Activated naive CD8-positive, alpha-beta T cell treated with anti-CD3 and anti-CD28 coated beads, Interleukin-2, amount 50 U/mL, for 24 hours (primary cell): ENCODE measurements at places on chromosomes 5 and 9.

GRCh38 chr5:59729357-59729756 lies 164.2 kb downstream of the PDE4D start:
- no peak for DNase-seq

DNA sequence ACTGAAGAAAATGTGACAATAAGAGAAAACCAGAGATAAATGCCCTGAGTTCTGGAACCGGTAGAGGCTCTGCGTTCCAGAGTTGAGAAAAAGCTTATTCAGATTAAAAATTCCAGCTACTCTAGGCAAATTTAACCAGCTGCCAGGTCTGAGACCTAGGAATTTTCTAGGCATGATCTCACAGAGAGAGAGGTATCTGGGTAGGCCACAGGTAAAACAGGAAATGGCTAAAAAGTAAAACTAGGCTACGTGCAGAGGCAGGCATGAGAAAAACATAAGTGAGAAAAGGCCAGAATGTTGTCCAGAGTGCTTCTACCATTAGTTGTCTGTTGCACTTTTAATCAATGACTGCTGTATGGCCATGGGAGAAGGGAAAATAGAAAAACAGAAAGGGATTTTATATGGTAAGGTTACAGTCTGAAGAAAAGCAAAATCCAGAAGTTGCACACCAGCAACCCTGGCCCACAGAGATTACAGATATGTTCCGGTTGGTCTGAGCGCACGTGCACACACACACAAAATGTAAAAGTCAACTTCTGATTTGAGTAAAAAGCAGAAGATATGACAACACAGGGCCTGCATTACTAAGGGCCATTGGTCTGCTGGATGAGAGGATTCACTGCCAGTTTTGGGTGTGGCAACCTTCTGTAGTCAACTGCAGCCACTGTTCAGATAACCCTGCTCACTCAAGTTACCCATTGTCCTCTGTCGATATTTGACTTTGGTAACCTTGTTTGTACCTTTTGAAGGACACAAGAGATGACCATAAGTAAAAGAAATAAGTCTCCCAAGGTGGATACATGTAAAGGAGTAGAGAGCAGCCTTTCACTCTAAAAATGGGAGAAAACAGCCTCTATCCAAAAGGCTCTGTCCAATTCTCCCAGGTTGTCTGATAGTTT lies 266.0 kb downstream of the DTWD2 start:
- DNase-seq, result no peak

- DNase-seq, result no peak
Measured at GRCh38 chr5:129820-130219, 37.9 kb downstream of the PLEKHG4B start.

DNA sequence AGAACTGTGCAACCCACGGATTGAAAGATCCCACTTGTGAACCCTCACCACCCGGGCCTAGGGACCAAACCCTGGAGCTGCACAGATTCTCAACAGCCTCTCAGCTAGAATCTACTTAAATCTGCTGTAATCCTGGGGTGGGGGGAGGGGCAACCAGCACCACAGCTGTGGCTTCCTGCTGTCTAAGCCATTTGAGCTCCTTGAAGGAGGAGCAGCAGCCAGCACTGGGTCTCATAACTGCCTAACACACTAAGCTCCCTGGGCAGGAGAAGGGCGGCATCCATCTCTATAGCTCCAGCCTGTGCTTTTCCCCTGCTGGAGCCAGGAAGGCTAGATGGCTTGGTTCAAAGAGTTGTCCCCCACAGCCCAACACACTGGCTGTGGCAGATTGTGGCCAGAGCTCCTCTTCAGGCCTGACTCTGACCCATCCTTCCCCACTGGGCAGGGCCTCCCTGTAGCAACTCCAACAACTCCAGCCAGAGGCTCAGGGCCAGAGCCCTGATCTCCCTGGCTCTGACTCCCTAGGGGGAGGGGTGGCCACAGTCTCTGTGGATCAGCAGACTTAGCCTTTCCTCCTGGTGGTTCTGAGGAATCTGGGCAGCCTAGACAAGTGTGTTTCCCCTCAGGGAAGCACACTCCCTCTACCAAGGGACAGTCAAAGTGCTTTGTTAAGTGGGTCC lies 72.0 kb upstream of the C9orf72 start:
- no peak for DNase-seq

DNA sequence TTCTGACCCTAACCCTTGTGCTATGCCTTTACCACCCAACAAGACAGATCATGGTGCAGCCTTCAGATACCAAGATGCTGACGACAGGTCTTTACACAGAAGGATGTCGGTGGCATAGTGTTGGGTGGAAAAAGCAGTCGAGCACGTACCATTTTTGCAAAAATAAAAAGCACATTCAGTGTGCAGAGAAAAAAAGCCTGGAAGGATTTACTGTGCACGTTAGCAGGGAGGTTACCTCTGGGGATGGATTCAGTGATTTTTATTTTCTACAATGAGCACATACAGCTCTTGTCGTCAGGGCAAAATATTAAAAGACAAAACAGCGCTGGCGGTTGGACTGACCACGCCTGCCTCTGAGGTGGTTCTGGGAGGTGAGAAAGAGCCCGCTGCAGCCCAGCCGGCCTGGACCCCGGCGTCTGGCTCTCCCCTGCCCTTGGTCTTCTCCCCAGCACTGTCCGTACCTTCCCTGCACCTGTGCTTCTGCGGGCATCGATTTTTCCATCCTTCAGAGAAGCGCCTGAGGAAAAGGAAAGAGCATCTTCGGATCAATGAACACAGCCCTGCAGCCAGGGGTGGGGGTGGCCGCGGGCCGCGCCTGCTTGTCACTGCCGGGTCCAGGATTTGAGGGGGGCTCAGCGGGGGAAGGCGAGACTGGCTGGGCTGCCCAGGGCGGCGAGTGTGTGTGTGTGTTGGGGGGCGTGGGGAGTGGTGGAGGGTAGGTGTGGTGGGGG lies 200.0 kb upstream of the IER5L start:
- no peak for DNase-seq

GRCh38 chr5:177261510-177261909 lies 42.0 kb downstream of the RAB24 start:
- no peak for DNase-seq

GRCh38 chr9:91483189-91483691 lies 59.6 kb upstream of the NFIL3 start:
- no peak for DNase-seq

DNA sequence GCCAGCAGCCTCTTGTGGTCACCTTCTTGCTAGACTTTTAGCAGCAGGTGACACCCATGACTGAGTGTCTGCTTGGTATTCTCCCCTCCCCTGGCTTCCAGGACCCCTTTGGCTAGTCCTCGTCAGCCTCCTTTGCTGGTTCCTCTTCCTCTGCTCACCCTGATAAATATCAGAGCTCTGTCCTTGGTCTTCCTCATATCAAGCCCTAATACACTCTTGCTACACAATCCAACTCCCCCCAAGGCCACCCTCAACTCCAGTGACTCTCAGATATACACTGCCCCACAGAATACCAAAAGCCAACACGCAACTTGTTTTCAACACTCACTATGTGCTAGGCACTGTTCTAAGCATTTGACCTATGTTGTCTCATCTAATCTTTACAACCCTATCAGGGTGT lies 30.3 kb upstream of the LCP2 start:
- DNase-seq, result no peak

DNA sequence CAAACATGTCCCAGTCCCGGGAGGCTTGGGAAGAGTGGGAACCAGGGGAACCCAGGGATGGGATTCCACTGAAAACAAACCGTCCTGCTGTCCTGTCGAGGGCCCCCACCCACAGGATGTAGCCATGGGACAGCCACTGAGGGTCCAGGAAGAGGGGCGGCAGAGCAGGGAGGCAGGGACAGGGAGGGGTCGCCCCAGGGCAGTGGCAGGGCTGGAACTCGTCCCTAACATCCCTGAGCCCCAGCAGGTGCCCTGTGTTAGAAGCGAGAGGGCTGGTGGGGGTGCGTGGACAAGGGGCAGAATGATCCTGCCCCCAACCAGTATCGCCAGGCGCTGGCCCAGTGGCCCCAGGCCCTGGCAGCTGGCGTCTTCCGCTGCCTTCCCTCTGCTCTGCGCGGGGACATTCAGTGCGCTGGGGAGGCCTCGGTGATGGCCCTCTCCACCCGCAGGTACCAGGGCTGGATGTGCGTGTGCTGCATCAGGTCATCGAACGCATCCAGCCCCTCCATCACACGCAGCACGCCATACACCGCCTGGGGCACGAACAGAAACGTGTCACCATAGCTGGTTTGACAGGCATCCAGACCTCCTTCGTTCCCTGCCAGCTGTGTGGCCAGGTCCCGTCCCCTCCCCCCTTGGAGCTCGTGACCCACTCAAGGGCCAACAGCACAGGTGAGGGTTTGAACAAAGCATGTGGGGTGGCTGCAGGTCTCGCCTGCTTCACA lies 6.6 kb downstream of the PTGES2 start:
- DNase-seq, result no peak

GRCh38 chr5:33795496-33795895 lies 96.3 kb downstream of the ADAMTS12 start:
- no peak for DNase-seq

- DNase-seq, result no peak
Measured at GRCh38 chr5:76483433-76483832, 80.3 kb downstream of the IQGAP2 start.

- DNase-seq, result no peak
Measured at GRCh38 chr5:178376921-178377582, 144.4 kb upstream of the PHYKPL start.

GRCh38 chr5:170365011-170365410 lies 24.2 kb downstream of the KCNMB1 start:
- DNase-seq, result no peak

- DNase-seq, result no peak
Measured at GRCh38 chr5:91690921-91691320, 307.8 kb upstream of the ARRDC3 start.

GRCh38 chr5:674630-675011 lies 18.5 kb downstream of the TPPP start:
- DNase-seq, result no peak

DNA sequence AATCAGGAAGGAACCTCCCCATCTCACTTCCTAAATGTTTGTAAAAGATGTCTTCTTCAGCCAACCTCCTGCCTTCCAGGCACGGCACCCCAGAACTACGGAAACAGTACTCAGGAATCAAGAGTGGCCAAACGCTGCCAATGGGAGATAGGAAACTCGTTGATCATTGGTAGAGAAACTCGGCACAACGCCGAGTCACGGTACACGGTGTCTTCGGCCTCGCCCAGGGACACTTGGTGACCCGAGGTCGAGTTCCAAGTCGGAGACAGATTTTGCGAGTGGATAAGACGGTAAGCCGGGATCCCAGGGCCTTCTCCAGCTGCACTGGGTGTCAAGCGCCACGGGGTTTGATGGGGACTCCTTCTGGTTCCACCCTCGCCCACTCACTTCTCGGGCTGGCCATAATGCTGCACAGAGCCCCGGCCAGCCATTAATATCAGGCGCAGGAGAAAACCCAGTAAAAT lies 343 bp downstream of the KIAA0825 start:
- DNase-seq, result no peak

GRCh38 chr5:2688586-2688985 lies 62.9 kb downstream of the IRX2 start:
- DNase-seq, result no peak

DNA sequence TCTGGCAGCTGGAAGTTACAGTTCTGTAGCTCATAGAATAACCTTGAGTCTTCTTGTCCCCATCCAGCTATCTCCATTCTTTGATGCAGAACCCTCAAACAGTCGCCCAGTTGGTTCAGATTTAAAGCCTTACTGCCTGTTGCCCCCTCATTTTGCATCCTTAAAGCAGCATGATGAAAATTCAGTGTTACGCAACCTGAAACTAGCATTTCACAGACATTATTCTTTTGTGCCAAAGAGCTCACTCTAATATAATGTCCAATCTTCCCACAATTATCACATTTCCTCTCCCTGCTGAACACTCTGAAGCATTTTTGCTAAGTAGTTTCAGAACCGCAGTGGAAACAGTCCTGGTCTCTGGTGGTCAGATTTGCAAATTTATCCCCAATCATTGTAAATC lies 318.0 kb downstream of the PSAT1 start:
- no peak for DNase-seq

DNA sequence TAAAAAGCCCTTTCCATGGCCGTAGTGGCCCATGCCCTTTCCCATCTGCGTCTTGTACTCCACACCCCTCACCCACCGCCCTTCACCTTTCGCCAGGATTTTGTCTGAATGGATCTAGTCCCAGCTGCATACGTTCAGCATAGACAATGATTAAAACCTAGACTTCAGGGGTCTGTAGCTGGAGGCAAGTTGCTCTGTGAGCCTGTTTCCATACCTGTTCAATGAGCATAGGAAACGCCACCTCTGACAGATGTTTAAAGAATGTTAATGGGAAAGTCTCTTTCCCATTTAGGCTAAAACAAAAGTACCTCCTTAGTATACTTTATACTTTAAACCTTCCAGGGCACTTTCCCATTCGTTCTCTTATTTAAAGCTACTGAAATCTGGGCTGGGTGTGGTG lies 105.7 kb downstream of the SPRY4 start:
- no peak for DNase-seq

GRCh38 chr5:151005950-151006576 lies 14.3 kb upstream of the GPX3 start:
- no peak for DNase-seq
